ENCODE measurements at places on chromosomes 5 and 9.

DNA sequence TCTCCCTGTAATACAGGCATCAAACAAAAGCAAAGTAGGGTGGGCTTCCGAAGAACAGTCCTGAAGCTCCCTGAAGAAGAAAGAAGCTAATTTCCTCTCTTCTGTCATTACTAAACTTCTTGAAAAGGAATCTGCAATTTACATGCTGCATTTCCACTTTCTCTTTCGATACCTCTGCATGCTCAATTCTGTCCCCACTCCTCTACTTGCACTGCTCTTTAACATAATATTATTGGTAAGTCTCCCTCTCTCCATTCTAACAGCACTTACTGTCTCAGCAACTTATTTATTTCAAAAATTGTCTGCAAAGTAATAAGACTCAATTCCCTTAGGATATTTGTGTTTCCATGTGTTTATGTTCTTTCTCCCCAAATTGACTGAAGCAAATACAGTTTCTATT is 3.9 kb upstream of the PLPP1 start:
- no peak for DNase-seq

DNA sequence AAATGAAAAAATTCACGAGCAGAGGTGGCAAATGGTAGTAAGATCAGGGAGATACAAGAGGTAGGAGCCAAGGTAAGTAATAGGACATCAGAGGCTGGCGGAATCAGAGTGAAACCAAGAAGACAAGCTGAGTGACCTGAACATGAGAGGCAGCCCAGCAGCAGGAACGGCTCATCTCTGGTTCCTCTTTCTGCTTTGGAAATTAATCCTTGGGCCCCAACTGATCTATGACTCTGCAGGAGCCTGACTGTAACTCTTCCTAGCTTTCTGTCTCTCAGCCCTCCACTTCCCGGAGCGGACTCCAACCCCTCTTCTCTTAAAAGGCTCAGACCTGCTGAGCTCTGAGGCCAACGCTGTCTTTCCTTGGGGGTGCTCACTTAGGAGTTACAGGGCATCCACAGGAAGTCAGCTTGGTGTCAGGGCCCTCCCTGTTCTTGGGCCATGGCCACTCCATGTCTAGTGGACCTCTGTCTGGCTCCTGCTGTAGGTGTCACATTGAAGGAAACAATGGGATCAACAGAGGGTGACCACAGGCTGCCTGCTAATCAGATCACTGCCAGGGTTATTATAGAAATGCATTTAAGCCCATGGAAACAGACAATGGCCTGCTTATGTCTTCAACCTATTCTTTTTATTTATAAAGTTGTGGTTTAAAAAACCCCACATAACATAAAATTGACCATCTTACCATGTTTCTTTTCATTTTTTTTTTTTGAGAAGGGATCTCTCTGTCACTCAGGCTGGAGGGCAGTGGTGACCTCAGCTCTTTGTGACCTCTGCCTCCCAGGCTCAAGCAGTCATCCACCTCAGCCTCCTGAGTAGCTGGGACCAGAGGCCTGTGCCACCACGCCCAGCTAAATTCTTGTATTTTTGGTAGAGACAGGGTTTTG is 22.5 kb upstream of the SHB start:
- DNase-seq, result no peak

GRCh38 chr9:973295-973834 is 3.1 kb upstream of the DMRT3 start:
- no peak for DNase-seq

GRCh38 chr5:147223343-147223742 is 11.5 kb upstream of the STK32A start:
- DNase-seq, result no peak

DNA sequence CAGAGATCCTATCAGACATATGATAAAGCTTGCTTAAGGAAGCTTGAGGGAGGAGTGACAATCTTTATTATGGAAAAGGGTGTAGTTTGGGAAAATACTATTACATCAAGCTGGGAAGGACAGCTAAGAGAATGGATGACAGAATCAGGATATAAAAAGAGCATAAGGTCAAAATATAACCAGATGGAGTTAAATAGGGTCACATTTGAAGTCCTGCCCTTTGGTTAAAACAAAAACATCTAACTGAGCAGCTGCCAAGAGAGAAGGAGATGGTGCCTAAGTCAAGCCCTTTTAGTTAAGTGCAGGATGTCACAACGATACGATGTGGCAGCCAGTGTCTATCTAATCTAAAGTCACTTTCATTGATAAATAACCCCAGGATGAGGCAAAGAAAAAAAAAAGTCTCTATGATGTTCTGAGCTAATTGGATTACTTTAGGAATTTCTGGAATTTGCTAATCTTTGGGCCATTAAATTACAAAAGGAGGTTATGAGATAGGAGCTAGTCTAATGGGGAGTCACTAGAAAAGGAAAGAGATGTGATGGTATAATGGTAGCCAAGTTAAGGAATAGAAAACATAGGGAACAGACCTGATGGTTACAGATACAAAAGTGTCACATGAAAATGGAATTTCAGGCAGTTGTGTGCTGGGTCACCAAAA is 365.2 kb downstream of the PDE4D start:
- no peak for DNase-seq

DNA sequence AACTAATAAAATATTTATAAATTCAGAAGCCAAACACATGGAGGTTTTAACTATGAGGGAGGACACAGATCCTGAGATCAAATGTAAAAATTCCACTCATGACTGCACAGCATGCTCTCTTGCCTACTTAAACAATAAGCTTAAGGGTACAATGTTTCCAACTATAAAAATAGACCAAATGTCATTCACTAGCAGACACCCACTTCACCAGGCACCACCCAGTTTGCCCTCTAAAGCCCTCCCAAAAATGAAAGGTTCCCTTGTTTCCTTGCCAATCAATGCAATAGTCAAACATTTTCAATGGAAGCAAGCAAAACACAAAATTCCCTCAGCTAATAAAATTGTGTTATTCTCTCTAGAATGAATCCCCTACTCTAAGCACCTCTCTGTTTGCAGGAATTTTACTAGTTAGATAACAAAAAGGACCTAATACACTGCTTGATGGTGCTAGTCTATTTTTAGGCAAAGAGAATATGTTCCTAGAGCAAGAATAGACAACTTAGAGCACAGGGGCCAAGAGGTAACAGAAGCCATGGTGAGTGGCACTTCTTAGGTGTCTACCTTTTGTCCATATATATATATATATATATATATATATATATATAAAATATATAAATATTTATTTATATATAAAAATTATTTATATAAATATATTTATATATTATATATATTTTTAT is 135.3 kb downstream of the HOMER1 start:
- DNase-seq, result no peak

DNA sequence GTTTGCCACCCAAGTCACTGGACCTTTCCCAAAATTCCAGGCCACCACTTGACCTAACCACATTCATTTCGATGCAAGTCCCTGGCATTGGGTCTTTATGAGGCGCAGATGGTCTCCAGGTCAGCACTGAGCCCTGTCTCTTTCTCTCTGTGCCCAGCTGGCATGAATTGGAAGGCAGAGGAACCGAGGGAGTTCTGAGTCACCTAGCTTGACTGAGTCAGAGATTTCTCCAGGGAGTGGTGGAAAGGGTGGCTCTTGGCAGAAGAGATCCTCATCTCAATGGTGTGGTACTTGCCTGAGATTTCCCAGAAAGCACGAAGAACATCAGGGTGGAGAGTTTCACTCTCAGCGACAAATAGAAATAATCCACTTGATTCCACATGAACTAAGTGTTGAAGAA is 43.8 kb downstream of the WDR36 start:
- DNase-seq, result no peak

DNA sequence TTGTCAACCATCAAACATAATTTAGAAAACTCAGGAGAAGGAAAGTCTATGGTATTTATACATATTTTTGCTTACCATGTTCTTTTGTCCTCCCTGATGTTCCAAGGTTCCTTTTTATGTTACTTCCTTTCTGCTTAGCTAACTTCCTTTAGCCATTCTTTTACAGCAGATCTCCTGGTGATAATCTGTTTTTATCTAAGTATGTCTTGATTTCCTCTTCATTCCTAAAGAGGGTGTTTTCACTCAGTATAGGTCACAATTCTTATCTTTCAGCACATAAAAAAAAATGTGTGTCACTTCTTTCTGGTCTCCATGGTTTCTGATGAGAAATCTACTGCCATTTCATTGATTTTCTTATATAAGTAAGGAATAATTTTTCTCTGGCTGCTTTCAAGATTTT is 384.4 kb upstream of the PDE4D start:
- DNase-seq, result no peak

- peak; percentile 60 for DNase-seq
Observed at GRCh38 chr5:167767795-167768194, 523.6 kb upstream of the WWC1 start.

DNA sequence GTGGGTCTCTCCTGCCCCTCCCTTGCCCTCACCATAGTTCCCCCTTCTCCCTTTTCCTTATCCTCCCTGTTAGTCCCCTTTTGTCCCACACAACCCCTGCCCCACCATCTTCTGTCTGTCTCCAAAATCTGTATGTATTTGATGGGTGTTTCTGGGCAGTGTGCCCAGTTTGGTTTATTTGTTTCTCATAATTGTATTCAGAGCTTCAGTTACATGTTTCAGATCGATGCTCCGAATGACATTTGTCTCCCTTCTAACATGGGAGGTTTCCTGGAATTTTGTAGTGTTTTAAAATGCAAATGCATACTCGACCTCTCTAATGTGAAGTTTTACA is 22.2 kb downstream of the FBXL7 start:
- no peak for DNase-seq

GRCh38 chr5:91684625-91685024 is 301.5 kb upstream of the ARRDC3 start:
- no peak for DNase-seq

- no peak for DNase-seq
Observed at GRCh38 chr9:107158321-107158720, 124.8 kb upstream of the RAD23B start.

DNA sequence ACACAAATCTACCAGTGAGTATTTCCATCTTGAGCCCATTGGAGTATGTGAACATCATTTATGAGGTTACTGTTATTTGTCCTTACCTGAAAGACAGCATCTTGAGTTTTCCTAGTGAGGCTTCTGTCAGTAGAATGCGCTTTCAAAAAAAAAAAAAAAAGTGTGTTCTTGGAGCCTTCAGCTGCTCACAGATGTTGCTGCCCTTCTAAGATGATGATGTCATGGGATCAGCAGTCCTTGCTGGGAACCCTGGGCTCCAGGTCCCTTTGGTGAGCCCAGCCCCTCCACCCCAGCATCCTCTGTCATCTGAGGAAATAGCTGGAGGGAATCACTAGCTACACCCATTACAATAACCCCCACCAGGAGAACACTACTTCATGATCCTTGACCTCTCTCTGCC is 83.3 kb downstream of the ATPSCKMT start:
- DNase-seq, result no peak

DNA sequence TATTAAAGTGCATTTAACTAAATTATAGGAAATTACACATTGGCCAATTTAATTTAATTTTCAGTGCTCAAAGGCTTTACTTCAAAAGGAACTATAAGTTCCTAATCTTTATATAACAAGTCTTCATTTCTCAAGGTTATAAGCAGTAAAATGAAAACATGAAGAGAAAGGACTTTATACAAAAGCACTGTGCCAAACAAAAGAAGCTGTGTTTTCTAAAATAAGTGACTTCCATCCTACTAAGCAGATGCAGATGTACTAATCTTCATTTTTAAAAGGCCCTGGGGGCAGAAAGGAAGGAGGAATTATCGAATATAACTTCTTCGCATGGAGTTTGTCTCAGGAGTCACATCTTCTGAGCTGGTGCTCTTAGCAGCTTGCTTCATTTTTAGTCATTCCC is 81.4 kb downstream of the SHC3 start:
- DNase-seq, result no peak

DNA sequence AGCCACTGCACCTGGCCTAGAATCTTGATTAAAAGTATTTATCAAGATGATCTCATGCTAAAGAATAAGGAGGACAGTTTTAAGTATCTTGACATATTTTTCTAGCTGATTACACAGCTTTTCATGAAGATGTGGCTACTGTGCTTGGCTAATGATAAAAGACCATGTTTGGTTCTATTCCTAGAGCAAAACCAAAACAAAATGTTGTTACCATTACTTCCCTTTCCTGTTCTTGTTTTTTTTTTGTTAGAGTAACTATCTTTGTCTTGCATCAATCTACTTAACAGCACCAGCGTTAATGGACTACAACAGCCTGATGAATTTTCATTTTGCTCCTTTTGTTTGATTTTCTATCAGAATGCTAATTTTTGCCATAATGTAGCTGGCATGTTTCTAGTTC is 86.2 kb upstream of the DHFR start:
- no peak for DNase-seq

DNA sequence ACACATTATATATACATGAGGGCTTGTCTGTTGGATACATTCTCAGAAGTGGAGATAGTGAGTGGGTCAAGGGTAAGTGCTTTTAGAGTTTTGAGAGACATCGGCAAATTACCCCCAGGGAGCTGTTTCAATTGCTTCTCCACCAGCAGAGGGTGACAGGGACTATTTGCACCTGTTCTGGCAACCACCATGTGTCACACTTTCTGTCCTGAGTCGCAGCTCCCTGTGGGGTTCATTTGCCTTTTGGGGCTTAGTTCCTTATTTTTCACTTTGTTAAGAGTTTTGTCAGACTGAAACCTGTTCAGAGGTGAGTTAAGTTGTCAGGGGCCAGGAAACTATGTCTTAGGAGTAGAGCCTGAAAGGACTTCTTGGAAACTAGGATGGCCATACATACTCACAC is 20.1 kb upstream of the SLC36A1 start:
- DNase-seq, result no peak
